Amniotic epithelial cell (primary cell): ENCODE measurements at places on chromosomes 16 and 17.

DNA sequence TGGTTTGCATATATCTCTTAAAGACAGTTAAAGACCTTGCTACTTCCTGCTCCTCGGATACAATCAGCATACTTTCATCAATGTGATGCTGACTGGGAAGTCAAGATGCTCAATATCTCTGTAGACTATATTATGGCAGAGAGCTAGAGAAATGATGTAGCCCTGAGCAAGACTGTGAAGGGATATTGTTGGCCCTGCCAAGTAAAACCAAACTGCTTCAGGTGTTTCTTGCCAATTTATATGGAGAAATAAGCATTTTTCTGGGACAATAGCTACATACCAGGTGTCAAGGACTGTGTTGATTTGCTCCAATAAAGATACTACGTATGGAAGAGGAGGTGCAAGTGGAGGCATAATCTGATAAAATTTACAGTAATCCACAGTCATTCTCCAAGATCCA is 4.7 kb upstream of the EFCAB5 start:
- DNase-seq = no peak

DNA sequence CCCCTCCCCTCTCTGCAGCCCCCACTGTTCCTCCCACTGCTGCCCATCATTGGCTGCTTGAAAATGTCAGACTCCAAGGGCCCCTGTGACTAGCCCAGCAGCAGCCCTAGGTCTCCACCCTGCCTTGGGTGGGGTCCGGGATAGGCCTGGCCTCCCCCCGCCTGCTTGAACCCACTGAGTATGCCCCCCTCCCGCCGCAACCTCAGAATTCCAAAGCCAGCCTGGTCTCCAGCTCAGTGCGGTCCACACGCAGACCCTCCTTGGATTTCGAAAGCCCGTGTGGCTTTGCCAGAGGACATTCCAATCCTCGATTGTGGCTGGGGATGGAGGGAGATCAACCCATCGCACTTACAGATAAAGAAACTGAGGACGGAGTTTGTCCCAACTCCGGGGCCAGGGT is 6.4 kb downstream of the DPEP1 start:
- DNase-seq = peak; percentile 60

DNA sequence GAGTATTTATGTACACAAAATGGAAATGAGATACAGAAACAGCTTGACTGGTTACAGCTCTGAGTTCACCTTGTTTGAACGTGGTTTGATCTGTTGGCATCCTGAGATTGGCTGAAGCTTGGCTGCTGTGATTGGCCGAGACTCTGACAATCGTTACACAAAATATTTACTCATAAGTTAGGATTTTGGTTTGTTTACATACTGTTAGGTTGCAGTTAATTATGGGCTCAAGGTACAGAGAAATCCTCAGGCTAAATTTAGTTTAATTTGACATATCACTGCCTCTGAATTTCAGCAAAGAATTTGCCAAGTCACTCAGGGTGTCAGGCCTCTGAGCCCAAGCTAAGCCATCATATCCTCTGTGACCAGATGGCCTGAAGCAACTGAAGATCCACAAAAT is 227.3 kb downstream of the COPRS start:
- no peak for DNase-seq

GRCh38 chr17:81312624-81313325 is 17.7 kb upstream of the SLC38A10 start:
- DNase-seq = no peak

DNA sequence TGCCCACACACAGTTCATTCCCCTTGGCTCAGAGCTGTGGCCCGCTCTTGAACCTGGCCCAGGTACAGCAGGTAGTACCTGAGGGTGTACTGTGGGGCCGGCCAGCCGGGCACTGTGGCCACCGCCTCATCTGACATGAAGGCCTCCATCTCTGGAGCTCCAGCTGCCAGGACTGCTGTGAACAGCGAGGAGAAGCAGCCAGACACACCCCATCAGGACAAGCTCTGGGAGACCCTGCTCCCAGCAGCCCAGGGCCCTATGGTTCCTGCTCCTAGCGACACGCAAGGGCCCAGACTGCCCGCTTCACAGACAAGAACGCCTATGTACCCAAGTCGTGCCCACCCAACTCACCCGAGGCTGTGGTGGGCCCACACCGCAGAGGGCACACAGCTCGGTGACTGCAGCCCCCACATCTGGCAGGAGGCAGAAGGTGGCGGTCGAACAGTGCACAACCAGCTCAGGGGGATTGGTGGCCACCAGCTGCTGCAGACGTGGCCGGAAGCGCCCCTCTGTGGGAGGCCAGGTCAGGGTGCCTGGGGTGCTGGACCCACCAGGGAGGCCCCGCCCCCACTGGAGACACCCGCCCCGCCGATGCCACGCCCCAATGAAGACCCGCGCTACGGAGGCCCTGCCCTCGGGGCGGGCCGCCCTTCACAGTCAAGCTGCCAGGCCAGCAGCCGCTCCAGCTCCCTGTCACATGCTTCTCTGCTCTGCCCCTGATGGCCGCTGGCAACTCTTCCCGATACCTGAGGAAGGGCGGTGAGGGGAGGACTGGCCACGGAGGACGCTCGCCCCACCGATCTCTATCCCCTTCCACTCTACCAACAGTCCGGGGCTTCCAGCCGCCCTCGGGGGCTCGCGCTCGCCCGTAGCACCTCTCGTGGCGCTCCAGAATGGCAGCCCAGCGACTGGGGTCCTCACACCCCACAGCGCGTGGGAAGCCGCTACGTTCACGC is 1.1 kb upstream of the STUB1 start:
- DNase-seq = peak; percentile 40

DNA sequence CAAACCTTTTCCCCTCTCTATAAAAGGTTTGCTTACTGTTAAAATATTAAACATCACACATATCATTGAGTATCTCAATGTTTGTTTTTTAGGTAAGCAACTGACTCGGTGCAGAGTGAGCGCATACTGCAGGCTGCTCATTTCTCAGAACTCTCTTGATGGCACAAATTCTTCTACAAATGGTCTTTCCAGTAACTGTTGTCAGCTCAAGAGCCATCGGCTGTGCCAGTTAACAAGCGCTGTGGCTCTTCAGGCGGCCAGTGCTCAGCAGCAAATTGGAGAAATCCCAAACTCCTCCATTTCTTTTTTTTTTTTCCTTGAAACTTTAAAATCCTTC is 8.6 kb downstream of the ABCA3 start:
- DNase-seq = no peak

GRCh38 chr17:74592087-74592990 is at the start of gene CD300LD:
Gene CD300LD, minus strand, starts transcription at chr17:74592283. Its CDS starts 81 bp downstream, at chr17:74592202.
- no peak for DNase-seq

DNA sequence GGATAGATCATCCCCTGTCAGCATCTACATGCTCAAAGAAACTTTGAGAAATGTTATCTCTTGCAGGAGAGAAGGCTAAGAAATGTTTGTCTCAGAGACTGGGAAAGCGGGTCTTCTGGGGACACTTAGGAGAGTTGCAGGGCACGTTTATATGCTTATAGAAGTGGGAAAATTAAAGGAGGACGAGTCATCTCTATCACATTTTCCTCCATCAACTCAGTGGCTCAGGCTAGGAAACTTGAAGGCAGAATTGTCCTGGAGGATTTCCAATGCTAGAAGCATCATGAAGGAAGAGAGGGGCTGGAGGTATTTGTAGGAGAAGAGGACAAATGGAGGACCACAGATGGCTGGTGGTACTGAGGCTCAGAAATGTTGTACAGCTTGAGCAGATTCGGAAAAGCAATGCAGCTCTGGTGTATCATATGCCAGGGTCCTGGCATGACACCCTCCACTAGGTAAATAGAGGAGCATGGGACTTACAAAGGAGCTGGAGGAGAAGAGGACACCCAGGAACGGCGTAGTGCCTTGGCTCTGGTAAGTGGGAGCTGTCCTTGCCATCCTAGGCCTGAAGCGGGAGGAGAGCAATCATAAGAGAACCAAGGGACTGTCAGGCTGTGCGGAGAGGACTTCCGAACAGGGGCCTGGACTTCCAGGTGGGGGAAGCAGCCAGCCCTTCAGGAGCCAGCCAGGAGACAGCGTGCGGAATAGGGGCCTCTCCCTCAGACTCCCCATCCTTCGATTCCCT is 4.5 kb upstream of the HS3ST3B1 start:
- no peak for DNase-seq

GRCh38 chr16:56352351-56353053 is 72.8 kb downstream of the AMFR start:
- DNase-seq = no peak

GRCh38 chr17:11823862-11824261 is 173.4 kb downstream of the ZNF18 start:
- no peak for DNase-seq

- DNase-seq = peak; percentile 94
These were observed 13.3 kb downstream of the CAVIN1 start for GRCh38 chr17:42409523-42410318.

DNA sequence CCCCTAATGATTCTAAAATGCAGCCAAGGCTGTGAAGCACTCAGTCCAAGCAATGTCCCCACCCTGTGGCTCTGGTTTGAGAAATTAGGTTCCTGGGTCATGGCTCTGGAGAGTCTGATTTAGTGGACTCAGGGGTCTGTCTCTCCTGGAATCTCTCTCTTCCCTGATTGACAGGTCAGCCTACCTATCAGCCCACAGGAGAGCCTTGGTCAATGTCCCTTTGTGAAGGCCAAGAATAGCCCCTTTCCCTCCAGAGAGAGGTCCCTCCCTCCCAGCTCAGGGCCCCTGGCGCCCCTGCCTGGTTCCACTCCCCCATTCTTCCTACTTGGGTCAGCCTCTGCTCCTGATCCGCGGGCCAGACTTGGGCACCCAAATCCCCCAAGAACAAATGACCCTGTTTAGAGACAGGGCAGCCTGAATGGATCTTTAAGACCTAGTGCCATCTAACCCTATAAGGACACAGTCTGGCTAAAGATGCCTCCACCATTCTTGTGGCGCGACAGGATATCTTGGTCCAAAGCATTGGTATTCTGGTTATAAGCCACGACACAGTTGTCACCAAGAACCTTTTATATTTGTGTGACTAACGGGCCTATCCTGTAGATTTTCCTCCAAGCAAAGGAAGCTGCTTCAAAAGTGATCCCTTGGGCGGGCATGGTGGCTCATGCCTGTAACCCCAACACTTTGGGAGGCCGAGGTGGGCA is 38.3 kb upstream of the PRSS54 start:
- no peak for DNase-seq

- no peak for DNase-seq
These were observed 60.7 kb downstream of the OR1D5 start for GRCh38 chr17:3002538-3003295.

GRCh38 chr17:37849617-37849972 is 74.6 kb upstream of the TBC1D3K start:
- DNase-seq = no peak

DNA sequence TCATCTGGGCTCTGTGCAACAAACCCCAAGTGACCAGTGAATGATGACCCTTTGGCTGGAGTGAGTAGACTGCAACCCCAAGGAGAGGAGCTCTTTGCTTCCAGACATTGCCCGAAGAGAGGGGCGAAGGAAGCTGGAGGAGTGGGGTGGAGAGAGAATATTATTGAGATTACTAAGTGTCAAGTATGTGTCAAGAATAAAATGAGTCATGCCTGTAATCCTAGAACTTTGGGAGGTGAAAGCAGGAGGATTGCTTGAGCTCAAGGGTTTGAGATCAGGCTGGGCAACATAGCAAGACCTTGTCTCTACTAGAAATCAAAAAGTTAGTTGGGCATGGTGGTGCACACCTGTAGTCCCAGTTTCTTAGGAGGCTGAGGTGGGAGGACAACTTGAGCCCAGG is 142.0 kb upstream of the CCL2 start:
- no peak for DNase-seq

DNA sequence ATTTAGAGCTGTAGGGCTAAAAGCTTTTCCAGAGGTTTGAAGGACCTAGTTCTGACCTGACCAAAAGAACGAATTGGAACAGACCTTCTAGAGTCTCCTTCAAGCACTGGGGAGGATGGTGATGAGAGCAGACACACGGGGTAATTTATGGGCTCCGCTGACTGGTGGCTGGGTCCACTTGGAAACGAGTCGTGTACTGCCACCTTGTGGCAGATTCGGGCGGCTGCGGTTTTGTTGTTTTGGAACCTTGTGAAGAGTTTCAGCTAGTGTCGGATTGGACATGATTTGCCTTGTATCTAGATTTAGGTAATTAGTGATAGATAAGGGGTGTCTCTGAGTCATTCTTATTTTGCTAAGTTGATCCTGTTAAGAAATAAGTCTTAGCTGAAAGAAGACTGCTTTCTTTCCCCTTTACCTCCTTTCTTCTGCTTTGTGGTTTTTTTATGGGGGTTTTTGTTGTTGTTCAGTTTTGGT is 98.9 kb downstream of the AATF start:
- peak; percentile 85 for DNase-seq

- peak; percentile 74 for DNase-seq
These were observed 5.9 kb downstream of the BBS2 start for GRCh38 chr16:56513972-56514371.

- DNase-seq = no peak
These were observed 2.5 kb downstream of the ITGAE start for GRCh38 chr17:3798273-3799180.

DNA sequence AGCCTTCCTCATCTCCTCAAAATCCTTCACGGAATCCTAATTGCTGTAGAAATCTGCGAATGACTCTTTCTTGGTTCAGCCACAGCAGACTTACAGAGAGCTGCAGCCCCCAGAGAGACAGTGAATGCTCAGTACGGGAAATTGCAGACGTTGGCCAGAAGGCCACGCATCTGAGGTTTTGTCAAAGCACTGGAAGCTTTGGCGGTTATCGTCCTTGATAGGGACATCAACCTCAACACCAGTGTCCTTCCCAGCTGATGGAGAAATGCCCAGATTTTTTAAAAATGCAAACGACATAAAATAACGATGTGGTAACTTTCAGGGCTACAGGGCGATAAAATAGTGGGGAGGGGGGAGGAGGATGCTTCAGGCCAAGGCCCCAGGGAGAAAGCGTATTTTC is 166.6 kb upstream of the CIBAR2 start:
- peak; percentile 21 for DNase-seq

DNA sequence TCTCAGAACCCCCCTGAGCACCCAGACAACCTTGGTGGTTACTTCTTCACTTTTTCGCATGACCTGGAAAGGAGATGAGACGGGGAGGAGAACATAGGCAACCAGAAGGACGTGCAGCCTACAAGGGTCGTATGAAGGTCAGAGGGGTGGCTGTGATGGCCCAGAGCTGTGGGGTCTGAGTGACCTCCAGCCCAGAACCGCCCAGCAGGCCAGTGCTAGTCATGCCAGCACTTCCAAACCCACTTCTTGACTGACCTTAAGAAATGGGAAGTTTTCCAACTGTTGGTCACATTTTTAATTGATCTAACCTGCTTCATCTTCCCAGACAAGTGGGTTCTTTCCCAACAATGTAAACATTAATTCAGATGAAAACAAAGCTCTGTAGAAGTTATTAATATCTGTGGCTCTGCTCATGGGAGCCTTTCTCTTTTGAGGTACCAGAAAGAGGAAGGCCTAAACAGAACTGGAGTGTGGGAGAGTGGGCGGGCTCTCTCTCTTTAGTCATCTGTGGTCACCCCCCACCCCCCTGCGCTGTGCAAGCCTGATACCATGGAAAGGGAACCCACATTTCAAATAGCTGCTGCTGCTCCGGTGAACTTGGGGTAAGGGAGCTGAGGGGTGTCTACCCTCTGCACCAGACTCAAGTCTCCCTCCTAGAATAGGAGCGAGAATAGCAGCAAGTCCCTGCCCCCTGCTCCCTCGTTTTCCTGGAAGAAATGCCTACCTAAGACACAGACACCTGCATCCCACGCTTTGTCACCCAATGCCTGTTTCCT is 101.6 kb downstream of the RAB11FIP4 start:
- DNase-seq = no peak

- no peak for DNase-seq
These were observed 3.2 kb downstream of the DEXI start for GRCh38 chr16:10938796-10939648.
